Activated CD4-positive, CD25-positive, alpha-beta regulatory T cell treated with anti-CD3 and anti-CD28 coated beads, Interleukin-2, amount 50 U/mL, for 24 hours (primary cell): ENCODE measurements at places on chromosomes 4 and X.

GRCh38 chr4:90349636-90350035, 222.4 kb downstream of the CCSER1 start:
- ATAC-seq, result no peak

DNA sequence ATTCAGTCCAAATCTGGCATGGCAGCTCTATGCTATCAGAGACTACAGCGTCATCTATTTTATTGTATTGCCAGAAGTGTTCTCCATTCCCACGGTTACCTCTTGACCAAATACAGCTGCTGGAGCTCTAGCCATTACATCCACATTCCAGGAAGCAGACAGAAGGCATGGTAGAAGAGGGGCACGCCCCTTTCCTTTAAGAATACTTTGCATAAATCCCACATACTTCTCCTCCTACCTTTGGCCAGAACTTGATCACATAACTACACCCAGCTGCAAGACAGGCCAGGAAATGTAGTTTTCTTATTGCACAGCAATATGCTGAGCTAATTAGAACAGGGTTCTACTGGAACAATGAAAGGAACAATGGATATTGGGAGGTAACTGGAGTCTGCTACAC, 14.9 kb downstream of the SLC9A7 start:
- no peak for ATAC-seq

DNA sequence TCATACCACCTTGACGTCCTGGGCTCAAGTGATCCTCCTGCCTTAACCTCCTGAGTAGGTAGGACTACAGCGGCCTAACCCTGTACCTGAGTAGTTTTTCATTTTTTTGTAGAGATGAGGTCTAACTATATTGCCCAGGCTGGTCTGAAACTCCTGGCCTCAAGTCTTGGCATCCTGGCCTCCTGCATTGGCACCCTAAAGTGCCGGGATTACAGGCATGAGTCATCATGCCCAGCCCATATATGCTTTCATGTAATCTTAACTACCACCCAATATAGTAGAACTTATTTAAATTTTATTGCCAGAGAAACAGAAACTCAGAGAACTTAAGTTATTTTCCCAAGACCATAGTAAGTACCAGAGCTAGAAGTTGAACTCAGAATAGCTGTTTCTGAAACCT, 27.1 kb downstream of the AFM start:
- no peak for ATAC-seq

DNA sequence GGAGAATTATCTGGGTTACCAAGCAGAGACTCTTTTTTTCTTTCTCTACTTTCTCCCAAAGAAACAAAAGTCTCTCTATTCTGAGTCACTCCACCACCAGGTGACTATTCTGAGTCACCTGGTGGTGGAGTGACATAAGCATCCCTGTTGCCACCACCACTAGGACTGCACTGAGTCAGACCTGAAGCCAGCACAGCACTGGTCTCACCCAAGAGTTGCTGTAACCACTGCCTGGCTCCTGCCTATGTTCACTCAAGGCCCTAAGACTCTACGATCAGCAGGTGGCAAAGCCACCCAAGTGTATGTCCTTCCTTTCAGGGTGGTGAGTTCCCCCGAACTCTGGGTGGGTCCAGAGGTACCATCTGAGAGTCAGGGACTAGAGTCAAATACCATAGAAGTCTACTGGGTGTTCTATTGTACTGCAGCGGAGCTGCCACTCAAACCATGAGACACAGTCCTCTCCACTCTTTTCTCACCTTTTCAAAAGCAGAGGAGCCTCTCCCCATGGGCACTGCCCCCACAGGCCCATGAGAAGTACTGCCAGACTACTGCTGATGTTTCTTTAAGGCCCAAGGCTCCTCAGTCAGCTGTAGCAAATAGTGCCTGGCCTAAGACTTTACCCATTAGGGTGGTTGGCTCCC, 209.6 kb upstream of the IRS4 start:
- ATAC-seq, result no peak

DNA sequence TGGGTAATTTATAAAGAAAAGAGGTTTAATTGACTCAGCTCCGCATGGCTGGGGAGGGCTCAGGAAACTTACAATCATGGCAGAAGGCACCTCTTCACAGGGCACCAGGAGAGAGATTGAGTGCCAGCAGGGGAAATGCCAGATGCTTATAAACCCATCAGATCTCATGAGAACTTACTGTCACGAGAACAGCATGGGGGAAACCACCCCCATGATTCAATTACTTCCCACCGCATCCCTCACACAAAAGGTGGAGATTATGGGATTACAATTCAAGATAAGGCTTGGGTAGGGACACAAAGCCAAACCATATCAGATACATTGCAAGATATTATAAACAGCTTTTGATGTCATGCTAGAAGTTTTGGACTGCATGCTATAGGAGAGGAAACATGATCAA, 204.3 kb downstream of the VEGFC start:
- no peak for ATAC-seq

GRCh38 chr4:116361790-116362189, 723.6 kb downstream of the TRAM1L1 start:
- ATAC-seq, result no peak

DNA sequence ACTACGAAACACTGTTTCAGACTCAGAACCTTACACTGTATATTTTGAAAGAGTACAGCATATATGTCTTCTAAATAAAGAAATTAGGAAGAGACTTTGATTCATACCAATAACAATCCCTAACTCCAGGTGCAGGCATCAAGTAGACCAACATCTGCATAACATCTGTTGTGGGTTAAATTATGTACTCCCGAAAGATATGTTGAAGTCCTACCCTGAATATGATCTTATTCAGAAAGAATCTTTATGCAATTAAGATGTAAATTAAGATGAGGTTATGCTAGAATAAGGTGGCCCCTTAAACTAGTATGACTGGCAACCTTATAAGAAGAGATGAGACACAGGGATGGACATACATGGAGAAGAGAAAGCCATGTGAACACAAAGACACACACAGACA, 117.9 kb downstream of the INPP4B start:
- no peak for ATAC-seq

DNA sequence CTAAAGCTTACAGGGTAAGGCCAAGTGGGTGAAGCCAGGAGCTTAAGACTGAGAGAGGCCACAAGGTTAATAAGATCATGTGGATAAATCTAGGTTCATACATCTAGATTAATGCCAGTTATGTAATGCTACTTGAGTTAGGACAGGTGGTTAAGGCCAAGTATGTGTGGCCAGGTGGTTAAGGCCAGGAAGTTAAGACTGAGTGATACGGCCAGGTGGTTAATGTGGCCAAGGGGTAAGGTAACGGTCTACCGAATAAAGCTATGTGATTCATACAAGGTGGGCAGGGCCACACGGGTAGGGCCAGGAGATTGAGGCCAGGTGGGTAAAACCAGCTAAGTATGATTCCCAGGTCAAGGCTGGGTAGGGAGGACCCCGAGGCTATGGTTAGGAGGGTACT, 223.0 kb downstream of the TACR3 start:
- ATAC-seq, result no peak

DNA sequence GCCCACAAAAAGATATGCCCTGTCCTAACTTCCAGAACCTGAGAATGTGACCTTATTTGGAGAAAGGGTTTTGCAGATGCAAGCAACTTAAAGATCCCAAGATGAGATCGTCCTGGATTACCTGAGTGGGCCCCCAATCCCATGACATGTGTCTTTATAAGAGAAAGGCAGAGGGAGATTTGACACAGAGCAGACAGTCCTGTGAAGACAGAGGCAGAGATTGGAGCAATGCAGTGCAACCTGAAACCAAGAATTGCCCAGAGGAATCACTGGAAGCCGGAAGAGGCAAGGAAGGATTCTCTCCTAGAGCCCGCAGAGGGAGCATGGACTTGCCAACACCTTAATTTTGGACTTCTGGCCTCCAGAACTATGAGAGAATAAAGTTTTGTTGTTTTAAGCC, 171.5 kb downstream of the SMIM20 start:
- ATAC-seq, result no peak

GRCh38 chrX:102883491-102883890, 53.6 kb upstream of the RAB40AL start:
- ATAC-seq, result no peak

DNA sequence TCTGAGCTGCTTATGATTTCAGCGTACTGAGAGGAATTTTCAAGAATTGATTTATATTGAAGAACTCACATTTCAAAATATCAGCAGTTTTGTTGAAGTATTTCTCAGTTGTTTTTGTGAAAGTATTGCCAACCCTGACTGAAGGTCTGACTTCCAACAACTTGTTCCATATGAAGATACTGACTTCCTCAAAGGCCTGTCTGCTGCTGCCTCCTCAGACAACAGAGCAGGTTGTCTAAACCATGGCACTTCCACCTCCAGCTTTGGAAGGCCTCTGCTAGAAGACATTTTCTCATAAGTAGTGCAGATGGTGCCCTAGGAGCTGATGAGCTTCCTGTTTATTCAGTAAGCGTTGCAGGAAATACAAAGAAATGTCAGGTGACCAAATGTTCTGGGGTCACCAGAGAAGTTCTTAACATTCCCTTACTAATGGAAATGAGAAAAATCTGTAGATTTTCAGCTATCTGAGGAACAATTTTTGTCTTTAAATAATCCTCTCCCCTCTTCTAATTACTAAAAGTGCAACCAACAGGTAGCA, 28.8 kb downstream of the FGF2 start:
- ATAC-seq, result no peak

DNA sequence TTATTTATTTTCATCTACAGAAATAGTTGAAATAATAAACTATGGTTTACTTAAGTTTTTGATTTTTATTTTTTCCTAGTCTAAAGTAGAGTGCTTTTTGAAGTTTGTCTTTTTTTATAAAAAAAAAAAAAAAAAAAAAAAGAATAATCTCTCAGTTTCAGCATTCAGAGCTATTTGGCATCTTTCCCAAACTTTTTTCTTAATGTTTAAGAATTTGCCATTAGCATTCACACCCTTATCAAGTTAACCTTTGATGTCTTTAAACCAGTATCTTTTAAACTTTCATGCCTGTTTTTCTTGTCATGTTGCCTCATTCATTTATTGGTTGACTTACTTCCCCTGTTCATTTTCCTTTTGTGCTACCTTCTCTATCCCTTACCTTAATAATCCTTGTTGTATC, 60.9 kb upstream of the FHDC1 start:
- no peak for ATAC-seq

- no peak for ATAC-seq
These were observed 582.4 kb upstream of the ADGRL3 start for GRCh38 chr4:60617731-60618130.

DNA sequence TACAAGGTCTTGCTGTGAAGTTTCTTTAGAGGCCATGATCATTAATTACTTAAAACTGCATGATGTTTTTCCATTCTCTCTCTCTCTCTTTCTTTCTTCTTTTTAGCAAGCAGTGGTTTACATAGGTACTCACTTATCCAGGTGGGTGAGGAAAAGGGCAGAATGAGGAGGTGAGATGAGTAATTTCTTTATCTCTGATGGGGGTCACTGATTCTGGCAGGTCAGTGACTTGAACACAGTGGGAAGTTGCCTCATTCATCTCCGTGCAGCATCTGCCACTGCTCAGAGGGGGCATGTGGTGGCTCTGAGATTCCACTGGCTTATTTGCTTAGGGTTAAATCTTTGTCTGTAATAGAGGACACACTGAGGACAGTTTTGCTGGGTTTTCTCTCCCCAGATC, 62.6 kb downstream of the FAM114A1 start:
- no peak for ATAC-seq

DNA sequence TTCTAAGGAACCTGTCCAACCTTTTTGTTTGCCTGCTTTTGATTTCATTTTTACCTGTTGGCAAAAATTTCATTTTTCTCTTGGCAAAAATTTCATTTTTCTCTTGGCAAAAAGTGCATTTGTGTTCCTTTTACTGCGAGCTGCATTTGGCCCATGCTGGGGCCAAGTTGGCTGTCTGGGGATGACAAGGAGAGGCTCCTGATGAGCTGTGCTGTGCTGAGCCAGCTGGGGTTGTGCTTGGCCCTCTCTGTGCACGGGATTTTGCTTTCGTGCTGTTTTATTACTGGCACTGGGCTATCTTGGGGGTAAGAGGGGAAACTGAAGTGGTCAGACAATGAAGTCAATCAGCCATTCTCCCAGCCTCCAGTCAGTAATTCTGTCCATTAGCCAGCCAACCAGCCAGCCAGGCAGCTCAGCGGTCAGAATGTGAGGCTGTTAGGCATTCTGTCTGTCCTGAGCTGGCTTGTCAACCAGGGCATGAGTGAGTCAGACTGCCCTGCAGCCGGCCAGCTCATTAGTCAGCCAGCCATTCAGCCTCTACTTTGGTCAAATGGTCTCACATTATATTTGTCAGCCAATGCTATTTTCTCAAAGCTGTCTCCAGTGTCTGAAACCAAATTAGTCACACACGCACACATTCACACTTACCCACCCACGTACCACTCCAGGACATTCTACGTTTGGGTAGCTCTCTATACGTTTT, 56.9 kb upstream of the PRPS1 start:
- ATAC-seq, result no peak

GRCh38 chr4:155687380-155687982, 20.8 kb downstream of the GUCY1A1 start:
- ATAC-seq, result no peak

DNA sequence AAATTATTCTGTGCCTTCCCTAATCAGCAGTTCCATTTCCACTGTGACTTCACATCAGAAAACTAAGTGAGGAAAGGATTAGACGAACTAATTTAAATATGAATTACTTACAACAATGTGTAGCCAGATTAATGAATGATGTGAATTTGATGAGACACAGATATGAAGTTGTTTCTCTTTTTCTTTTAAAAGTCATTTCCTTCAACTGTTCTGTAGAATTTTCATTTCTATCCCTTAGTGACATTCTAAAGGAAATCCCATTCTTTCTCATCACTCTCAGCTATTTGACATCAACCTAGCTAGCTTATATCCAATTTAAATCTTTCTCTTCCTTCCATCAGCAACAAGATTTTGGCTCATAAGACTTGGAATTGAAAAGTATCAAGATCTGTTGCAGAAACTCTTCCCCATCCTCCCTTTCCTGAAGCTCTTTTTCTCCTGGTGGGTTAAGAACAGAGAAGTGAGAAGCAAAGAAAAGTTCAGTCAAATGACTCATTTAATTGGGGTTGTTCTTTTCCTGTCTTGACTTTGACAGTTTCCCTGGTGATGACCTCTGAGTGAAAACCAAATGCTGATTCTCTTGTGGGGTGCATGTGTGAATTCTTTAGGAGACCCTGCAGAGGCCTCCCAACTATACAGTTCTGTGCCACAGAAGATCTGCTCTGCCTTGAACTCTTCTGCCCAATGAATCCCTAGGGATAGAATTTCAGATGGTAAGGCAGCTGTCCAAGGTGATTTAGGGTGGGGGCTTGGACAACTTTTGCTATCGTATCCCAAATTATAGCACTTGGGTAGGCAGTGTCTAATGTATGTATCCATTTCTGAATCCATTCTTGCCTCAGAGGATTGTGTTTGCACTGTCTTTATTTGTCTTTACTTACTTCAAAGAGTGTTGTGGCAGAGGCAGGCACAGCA, 232.5 kb upstream of the GPRIN3 start:
- ATAC-seq, result no peak

DNA sequence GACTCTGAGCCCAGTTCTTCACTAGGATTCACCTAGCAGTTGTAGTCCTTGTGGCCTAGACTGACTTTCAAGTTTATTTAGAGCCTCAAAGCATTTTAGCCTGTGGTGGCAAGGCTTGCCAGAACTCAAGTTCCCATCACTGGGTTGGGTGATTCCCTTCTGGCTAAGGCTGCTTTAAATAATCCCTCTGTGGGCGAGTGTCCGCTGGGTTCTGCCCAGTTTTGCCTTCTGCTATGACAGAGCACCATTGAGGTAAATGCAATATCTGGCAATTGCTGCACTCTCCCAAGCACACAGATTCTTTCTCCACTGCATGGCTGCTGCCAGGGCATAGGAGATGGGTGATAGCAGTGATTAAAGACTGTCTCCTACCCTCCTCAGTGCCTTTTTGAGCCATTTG, 90.8 kb upstream of the RLIM start:
- no peak for ATAC-seq
